DMS53 (cell line): ENCODE measurements at places on chromosomes 4 and X.

DNA sequence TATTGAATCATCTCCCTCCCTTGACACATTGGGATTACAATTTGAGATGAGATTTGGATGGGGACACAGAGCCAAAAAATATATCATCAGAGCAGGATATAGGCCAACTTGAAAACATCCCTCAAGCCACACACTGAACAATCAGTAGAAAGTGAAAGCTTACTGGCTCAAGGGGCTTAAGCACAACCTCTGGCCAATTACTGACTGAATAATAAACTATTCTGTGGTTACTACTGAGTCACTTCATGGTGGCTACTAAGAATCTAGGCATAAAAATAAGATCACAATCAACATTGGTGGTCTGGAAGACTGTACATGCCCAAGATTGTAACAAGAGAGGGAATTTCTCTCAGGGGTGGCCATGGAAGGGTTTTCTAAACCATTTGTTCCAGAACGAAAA is 27.4 kb upstream of the GPR174 start:
- no peak for DNase-seq

GRCh38 chr4:749698-750666 is 44.4 kb downstream of the PCGF3 start:
- DNase-seq = no peak

GRCh38 chrX:150158554-150159332 is 204.4 kb upstream of the MAMLD1 start:
- DNase-seq = no peak

DNA sequence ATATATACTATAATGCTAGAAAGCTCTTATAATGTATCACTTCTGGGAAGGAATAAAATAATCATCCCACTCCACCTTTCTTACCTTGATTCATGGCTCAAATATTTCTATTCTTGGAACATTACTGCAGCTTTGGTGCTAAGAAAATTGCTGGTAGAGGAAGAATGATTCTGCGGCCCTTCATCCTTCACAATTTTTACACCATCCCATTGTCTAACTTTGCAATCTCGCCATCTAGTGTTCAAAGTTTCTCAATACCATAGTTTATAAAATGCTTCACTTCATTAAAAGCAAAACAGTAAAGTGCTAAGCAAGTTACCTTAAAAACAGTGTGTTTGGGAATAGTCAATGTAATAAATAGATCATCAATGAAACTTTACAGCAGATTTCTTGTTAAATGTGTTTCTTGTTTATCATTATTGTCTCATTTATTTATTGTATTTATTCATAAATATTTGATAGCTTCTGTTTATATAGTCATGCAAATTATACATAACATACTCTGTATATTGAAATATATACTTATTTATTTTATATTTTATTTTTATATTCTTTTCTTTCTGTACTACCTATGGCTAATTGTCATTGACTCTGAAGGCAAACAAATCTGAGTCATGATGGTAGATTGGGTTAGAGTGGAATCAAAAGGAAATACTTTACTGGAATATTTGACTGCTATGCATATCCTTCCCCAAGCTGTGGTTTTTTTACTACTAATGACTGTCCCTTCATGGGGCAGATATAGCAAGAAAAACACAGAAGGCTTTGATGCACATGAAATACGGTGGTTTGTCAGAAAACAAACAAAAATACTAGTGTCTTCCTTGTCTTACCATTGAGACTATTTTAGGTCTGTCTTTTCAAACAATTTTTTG is 390.7 kb downstream of the MAPK10 start:
- peak; percentile 59 for DNase-seq

DNA sequence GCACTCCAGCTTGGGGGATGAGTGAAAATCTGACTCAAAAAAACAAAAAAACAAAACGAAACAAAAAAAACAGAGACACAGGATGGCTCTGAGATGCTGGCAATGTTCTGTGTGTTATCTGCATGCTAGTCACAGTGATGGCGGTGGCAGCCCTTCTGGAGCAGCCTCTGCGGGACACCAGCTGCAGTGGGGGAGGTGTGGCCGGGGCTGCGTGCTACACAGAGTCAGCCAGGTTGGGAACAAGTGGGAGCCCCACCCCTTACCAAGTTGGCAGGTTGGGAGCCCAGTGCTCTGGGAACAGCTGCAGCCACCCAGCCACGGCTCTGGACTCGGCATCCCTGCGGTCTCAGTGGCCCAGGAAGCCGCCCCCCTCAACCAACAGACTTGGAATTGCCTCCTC is 206.5 kb upstream of the ZFP42 start:
- DNase-seq = no peak
